ENCODE measurements at places on chromosomes 12 and 14. TPM values are rescaled to one million over a fixed set of nuclear protein-coding genes. Genes with fewer than 3 reads are reported as not detected.

DNA sequence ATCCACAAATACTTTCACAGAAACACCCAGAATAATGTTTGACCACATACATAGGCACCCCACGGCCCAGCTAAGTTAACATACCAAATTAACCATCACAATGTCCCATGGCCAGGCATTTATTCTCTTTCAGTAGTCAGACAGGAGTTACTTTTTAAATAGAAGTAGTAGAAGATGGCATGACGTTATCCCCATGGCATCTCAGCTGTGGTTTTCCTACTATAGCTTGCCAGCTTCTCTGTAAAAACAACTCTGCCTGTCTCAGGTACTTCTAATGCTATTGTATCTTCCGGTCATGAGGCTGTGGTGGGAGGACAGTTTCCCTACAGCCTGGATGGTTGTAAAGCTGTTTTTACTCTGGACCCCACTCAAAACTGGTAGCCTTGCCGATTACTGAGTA lies 19.3 kb downstream of the CTSG start:
- no peak for DNase-seq

DNA sequence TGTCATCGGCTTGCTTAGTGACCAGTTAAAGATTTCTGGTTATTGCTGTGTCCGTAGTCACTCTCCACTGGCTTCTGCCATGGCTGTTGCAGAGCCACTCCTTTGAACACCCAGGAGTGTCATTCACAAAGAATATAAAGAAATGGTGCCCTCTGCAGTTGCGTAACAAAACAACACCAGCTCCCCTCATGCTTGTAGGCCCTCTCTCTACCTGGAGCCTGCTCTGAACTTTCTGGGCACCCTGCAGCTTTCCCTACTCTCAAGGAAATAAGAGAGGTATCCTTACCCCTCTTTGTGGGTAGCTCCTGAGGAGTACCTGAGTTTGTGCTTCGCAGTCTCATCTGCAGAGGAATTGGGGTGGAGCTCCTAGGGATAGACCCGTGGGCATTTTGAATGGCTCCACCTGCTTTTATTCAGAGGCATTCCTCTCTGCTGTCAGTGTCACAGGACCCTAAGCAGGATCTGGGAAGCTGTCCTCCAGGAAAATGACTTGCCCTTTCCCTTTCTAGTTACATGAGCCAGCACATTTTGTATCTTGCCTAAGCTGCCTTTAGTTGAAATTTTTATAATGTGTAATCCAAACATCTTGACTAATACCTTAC lies 97.2 kb upstream of the TMEM260 start:
- DNase-seq = no peak

- DNase-seq = peak; percentile 8
Measured at GRCh38 chr12:118404876-118405521, 28.6 kb downstream of the SUDS3 start.

GRCh38 chr12:110424237-110424636 lies 20.7 kb upstream of the ANAPC7 start:
- no peak for DNase-seq

DNA sequence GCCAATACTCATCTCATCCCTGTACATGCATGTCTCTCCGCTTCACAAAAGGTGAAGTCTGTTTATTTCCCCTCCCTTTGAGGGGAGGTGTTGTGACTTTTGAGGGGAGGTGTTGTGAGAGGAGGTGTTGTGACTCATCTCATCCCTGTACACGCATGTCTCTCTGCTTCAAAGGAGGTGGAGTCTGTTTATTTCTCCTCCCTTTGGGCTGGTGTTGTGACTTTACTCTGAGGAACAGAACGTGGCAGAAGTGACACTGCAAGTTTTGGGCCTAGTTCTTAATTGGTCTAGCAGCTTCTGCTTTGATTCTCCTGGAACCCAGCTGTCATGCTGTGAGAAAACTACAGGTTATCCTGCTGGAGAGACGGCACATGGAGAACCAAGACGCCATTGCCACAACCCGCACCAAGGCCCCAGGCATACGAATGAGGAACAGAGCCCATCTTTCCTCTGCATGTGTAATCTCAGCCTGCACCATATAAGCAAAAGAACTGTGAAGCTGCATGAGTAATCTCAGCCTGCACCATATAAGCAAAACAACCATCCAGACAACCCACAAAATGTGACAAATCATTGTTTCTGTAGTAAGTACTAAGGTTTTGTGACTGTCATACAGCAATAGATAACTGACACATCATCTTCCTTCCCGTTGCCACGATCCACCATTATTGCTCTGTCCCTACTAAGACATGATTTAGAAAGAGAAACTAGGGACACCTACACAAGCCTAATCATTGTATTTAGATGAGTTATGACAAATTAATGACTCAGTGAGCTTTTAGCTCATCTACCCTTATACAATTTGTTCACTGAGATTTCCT lies 30.0 kb downstream of the GALNT4 start:
- DNase-seq = no peak

GRCh38 chr14:32701475-32701874 lies 237.2 kb upstream of the NPAS3 start:
- DNase-seq = no peak

DNA sequence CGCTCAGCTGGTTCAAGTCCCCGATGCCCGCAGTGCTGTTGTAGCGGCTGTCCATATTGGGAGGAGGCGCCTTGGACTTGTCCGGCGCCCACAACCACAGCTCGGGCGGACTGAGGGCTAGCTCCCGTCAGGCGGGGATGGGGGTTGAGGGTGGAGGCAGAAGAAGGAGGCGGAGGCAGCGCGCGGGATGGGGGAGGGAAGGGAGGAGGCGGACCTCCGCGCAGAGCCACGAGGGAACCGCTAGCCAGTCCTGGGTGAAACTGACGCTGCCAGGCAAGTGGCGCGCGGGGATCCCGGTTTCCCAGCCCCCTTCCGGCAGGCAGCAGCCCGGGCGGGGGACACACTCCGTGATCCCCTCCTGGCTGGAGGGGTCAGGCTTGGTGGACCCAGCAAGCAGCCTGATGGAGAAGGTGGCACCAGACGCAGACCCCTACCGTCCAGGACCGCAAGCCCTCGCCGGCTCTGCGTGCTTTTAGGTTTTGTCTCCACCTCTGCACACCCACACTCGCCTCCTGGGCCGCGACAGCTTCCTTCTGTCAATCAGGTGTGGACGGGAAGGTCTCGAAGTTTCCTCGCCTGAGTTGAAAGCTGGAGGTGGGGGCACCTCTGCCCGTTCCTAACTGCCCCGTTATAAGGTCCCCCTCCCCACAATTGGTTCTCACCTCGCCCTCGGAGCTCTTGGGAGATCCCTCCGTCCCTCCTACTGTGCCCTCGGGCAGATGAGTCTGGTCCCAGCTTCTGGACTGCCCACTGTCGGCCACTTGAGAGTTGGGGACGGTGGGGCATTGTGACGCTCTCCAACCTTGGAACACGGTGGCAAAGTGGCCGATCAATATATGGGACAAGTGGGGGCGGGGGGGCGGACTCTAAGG lies at the start of gene CPNE8:
Gene CPNE8, minus strand, starts transcription at position 112 of the 872 bp plus-strand sequence. Its CDS starts 57 bp downstream, at position 55.
- peak; percentile 68 for DNase-seq

DNA sequence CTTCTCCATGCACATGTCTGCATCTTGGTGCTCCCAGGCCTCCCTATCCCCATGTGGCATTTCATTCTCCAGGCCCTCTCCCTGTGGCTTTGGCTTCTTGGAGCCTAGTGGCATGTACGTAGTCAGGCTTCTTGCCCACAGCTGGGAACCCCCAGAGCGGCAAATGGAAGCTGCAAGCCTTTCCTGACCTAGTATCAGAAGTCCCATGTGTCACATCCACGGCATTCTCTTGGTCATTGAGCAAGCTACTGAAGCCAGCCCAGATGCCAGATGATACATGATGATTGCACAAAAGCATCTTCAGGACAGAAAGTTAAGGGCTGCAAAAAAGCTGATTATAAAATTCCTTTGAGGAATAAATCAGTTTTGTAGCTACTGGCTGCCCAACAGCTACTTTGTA lies 154.9 kb downstream of the PELI2 start:
- no peak for DNase-seq

- no peak for DNase-seq
Measured at GRCh38 chr12:120228041-120228290, 27.1 kb upstream of the RPLP0 start.

DNA sequence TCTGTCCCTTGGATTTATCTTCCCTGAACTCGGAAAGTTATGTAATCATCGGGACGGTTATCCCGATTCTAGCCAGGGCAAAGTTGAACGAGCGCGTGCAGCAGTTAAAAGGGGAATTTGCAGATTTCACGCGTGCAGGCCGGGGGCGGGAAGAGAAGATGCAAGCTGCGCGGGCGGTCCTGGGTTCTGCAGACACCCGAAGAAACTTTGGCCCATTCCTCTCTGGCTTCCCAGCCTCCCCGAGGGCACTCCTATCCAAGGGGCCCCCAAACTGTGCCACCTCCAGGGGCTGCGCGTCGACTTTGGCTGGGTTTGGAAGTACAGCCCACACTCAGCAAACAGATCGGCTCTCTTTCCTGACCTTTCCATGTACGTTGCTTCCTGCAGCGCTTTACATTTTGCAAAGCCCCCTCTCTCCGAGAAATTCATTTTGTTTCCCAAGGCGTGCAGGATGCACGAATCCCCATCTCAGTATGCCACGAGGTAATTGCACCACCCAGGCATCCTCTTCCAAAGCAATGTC lies 941 bp upstream of the PPP1CC start:
- peak; percentile 21 for DNase-seq

GRCh38 chr12:6178981-6179761 lies 21.0 kb upstream of the CD9 start:
- DNase-seq = no peak

GRCh38 chr14:74946659-74947281 lies 8.6 kb downstream of the PGF start:
- DNase-seq = no peak

DNA sequence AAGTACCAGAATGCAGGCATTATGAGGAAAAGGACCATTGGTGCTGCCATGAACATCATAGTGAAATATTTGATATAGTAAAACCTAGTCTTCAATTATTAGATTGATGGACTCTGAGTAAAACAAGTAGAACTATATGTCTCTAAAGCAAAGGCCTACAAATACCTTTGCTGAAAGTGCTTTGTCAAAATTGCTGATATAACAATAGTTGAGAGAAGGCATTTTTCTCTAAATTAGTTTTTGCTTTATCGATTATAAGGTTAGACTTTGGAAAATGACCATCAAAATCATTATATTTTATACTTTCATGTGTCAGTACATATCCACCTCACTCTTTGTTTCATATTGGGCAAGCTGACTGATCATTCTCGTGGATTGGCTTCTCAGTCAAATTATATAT lies 836.0 kb upstream of the FBXO33 start:
- DNase-seq = no peak

- no peak for DNase-seq
Measured at GRCh38 chr12:92654929-92655328, 47.9 kb upstream of the PLEKHG7 start.

- DNase-seq = no peak
Measured at GRCh38 chr12:104677441-104678089, 220.8 kb downstream of the CHST11 start.

GRCh38 chr12:69046363-69046762 lies 113.4 kb upstream of the CPM start:
- no peak for DNase-seq

GRCh38 chr12:104963757-104964156 lies 5.7 kb upstream of the SLC41A2 start:
- DNase-seq = no peak

DNA sequence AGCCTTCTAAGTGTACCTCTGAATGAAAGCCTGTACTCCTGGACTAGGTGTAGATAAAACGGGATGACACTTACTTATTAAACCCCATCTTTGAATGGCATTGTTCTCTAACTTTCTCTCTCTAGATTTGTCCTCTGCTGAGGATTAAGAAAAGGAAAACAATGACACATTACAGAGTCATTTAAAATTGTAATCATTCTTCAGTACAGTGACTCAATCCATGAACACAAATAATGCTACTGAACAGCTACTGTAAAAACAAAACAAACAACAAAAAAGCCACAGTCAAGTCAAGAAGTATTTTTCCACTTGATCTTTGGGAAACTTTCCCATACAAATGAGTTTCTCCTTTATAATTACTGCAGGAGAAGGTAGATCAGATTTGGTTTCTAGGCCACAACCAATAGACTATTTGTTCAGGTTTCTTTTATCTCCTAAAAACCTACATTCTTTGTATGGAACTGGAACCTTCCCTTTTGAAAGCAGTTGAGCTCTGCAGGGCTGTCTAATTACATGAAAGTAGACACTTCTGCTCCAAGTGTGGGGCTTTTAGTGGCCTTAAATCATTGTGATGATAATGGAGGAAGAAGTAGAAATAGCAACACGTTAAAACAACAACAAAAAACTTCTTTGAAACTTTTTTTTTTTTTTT lies 219.1 kb downstream of the ESR2 start:
- no peak for DNase-seq

- DNase-seq = no peak
Measured at GRCh38 chr14:32588448-32589320, 259.6 kb downstream of the AKAP6 start.

DNA sequence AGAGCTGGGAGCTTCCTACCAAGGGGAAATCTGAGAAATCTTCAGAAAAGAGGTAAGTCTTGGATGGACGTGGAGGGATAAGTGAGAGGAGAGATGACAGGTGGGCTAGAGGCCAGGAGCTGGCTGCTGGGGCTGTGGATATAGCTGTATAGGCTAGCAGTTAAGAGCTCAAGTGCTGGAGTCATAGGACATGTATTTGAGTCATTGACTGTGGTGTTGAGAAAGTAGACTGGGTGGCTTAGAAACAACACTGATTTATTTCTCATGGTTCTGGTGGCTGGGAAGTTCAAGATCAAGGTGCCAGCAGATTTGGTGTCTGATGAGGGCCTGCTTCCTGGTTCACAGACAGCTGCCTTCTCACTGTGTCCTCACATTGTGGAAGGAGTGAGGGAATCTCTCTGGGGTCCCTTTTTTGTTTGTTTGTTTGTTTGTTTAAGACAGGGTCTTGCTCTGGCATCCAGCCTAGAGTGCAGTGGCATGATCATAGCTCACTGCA lies 151.1 kb upstream of the FUT8 start:
- no peak for DNase-seq

DNA sequence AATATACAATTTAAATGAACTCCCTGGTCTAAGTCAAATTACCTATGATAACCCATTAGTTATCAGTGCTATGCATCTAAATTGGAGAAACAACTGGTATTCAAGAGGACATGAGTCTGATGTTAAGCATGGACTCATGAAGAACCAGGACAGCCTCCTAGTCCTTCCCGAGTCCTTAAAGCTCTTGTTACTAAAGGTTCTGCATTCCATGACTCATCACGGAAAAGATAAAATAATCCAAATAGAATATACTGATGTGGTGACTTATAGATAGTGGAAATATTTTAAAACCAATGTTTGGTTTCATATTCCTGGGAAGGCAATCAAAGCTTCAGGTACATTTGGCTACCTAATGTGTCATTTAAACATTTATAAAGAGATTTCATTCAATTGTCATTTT lies 117.2 kb upstream of the PMCH start:
- DNase-seq = no peak

GRCh38 chr12:42284157-42284556 lies 41.7 kb downstream of the ZCRB1 start:
- no peak for DNase-seq

- DNase-seq = no peak
Measured at GRCh38 chr12:126389220-126389841, 1324.1 kb downstream of the AACS start.

The DACT1 gene
- total RNA-seq = 435 TPM

The ZBTB42 gene
- total RNA-seq = 0.94 TPM

The ZNF605 gene
- 24.0 TPM for total RNA-seq

The GALNT6 gene
- 0.94 TPM for total RNA-seq

The TAS2R8 gene
- 0.31 TPM for total RNA-seq

The MTRFR gene
- 13.9 TPM for total RNA-seq

The PLA2G1B gene
- not detected for total RNA-seq

The ACVRL1 gene
- total RNA-seq = 11.5 TPM

The DHRS2 gene
- total RNA-seq = 0.31 TPM

The FOXG1 gene
- total RNA-seq = 75.5 TPM

The LBHD2 gene
- not detected for total RNA-seq

The TDG gene
- 61.1 TPM for total RNA-seq

The SLC25A21 gene
- total RNA-seq = 0.78 TPM

The GPR65 gene
- 0.47 TPM for total RNA-seq

The CSRP2 gene
- total RNA-seq = 149 TPM

The OR2AP1 gene
- not detected for total RNA-seq
